Lower lobe of right lung (tissue), 2 donors: ENCODE measurements at places on chromosomes 16 and 17.
A peak's percentile ranks its signal among the peaks of the same experiment; 100 is the strongest.

DNA sequence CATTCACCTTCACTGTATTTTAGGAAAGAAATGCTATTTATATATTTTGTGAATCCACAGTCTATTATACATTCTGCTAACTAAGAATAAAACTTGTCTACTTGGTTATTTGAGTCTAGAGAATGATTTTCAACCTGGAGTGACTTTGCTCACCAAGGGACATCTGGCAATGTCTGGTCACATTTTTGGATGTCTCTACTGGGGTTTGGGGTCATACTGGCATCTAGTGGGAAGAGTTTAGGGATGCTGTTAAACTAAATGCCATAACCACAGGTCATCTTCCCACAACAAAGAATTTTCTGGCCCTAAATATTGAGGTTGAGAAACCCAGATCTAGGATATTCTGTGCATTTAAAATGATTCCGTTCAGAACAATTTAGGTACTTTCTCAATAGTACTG lies 26.0 kb downstream of the KCNJ16 start:
- no peak for DNase-seq

GRCh38 chr17:78539781-78540180 lies 37.4 kb downstream of the DNAH17 start:
- DNase-seq: no peak

- no peak for DNase-seq
These were observed 8.4 kb downstream of the FOXK2 start for GRCh38 chr17:82527898-82528297.

DNA sequence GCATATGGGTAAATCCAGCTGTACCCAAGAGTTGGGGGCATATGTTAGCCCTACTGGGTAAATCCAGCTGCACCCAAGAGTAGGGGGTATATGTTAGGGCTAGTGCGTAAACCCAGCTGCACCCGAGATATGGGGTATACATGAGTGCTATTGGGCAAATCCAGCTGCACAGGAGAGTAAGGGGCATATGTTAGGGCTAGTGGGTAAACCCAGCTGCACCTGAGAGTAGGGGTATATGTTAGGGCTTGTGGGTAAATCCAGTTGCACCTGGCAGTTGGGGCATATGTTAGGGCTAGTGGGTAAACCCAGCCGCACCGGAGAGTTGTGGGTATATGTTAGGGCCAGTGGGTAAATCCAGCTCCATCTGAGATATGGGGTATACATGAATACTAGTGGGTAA lies 80.9 kb downstream of the WWOX start:
- DNase-seq: no peak

DNA sequence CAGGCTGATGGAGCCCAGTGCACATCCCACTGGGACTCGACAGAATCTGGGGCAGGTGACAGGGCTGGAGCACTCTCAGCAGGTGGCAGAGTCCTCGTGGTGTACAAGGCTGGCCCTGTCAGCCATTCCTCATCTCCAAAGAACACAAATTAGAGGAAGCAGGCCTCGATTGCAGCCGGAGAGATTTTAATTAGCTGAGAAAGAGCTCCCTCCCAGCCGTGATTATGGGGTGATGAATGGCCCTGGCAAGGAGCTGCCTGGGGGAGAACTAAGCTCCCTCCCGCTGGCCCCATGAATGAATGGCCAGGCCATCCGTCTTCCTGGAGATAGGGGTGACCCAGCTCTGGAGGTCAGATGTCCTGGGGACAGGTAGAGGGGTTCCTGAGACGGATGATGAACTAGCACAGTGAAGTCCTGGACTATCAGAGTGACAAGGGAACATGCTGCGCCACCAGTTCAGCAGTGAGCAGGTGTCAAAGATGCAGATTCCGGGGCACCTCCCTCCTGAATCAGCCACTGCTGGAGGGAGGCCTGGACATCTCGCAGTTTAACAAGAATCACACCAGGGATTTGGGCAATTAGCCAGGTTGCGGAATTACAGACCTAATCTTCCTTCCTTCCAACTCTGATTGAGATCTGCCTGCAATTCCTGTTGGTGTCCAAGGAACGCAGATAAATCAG lies 35.5 kb downstream of the PIMREG start:
- no peak for DNase-seq

GRCh38 chr16:54356391-54356790 lies 69.8 kb upstream of the IRX3 start:
- no peak for DNase-seq

DNA sequence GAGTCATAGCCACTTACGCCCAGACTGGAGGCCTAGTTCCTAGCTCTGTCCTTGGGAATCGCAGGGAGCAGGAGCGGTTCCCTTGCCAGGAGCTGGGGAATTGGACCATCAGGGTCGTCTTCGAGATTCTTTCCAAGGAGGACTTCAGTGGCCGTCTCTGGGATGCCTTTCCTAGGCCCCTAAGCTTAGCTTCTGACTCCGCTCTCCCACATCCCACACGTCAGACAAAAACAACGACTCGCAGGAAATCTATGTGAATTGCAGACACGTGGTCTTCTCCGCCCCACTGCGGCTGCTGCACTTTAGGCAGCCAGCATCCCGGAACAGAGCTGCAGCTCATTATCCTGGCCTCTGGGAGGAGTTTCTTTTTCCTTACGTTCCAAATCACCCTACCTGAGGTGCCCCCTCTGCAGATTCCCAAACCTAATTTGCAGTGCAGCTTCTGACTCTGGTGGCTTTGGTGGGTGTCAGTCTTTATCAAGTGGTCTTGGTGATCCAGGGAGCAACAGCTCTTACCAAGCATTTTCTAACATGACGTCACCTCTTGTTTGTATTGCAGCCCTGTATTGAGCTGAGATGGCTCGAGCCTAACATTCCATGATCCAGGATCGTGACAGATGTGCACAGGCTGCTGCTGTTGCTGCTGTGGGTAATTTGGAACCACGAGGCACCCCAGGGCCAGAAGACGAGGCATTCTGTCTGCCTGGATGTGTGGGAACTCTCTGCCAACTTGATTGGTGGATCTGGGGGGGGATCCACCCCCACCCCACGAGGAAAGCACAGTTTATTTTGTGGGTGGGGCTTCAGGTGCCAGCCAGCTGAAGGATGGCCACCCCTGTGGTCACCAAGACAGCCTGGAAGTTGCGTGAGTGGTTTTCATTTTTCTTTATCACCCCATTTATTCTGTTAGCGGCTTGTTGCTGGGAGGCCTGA lies 1.1 kb downstream of the KATNB1 start:
- no peak for DNase-seq

GRCh38 chr17:51572115-51572514 lies 311.8 kb downstream of the UTP18 start:
- DNase-seq: no peak

- no peak for DNase-seq
These were observed 53.3 kb upstream of the LYRM9 start for GRCh38 chr17:27946513-27946912.

GRCh38 chr16:74811911-74812310 lies 37.3 kb upstream of the FA2H start:
- DNase-seq: no peak

- peak; percentile 93 for DNase-seq
These were observed at the start of gene IRX5 for GRCh38 chr16:54930005-54930868. Gene IRX5 (plus strand): TSS chr16:54930865. CDS start chr16:54931199, 334 bp downstream.

DNA sequence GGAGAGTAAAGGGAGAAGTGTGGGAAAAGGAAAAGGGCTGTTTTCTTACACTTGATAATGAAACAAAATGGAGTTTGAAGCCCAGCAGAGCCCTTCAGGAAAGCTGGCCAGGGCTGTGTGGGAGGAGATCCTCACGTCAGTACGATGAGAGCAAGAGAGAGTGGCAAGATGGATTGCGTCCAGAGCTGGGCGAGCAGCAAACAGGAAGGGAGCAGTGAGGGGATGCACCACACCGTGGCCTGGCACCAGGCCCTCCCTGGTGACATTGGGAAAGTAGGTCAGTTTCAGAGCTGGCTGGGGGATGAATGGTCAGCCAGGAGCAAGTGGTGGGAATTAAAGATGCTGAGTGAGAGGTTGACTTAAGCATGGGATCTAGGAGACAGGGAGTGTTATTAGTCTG lies 273.6 kb downstream of the GRIN2A start:
- DNase-seq: no peak

DNA sequence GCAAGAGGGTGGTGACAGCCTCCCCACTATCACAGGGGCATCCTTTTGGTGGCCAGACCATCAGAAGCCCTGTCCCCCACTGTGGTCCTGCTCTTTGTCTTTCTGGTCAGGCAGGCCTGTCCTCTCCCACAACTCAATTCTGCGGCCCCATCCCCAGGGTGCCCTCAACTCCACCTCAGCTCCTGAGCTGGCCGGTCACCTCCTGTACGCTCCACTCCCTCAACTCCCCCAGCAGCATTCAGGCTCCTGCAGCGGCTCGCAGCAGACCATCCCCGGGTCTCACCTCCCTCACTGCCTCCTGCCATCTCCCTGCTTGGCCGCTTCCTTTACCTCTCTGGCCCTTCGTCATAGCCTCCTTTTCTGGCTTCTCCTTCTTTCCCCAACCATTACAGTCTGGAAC lies 43.4 kb upstream of the MTSS2 start:
- no peak for DNase-seq

- DNase-seq: peak; percentile 9
These were observed 49.5 kb upstream of the MEAK7 start for GRCh38 chr16:84553873-84554399.

DNA sequence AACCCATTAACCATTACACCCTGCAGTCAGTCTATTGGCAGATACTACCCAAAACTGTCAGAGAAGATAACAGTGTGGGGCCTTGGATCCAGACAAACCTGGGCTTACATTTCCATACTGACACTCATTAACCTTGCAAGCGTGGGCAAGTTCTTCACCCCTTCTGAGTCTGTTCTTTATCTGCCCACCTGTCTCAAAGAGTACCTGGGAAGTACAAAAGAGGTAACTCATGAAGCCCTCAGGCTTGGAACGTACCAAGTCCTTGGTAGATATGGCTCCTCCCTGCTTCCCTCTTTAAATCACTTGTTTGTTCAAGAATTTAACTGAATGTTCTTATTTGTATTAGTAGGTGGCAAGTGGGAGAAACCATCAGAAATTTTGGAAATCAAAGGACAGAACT lies 2.5 kb upstream of the IGSF6 start:
- no peak for DNase-seq

GRCh38 chr17:79617740-79618382 lies 7.0 kb upstream of the RBFOX3 start:
- peak; percentile 31 for DNase-seq

DNA sequence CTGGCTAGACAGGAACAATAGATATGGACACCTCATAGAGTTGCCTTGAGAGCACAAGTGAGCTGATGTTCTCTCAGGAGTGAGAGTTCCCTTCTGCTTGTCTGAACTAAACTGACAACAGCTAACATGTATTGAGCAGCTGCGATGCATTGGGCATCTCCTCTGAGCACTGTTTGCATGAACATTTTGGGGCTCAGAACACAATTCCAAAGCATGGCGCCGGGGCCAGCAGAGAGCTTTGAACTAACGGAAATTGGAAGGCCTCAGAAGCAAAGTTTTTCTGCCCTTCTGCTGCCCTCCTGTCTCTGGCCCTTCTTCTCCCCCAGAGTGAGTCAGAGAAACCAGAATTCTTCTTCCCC lies 38.1 kb downstream of the TRPV2 start:
- no peak for DNase-seq

DNA sequence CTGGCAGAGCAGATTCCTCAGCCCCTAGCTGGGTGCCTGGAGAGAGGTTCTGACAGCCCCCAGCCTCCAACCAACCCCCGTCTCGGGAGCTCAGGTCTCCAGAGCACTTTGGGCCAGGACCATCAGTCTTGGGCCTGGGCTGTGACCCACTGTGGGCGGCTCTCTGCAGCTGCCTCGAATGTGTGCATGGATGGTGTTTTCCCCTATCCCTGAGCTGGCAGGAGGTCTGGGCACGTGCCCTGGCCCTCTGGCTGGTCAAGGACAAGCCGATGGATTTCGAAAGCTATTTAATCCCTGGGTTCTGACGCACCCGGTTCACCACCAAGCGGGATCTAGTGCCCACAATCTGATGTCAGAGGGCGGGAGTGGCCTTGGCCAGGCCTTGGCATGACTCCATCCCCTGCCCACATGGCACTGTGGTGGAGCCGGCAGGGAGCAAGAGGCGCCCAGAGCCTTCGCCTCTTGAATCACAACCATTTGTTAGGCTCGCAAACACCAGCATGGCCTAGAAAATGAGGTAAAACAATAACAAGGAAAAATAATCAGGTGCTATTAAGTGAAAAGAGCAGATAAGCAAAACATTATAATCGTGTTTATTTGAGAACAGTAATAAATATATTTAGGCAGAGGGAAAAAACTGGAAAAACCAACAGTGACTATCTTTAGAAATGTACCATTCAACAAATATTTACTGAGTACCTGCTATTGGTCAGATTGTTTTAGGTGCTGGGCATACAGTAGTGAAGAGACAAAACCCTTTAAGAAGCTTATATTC lies 69.3 kb upstream of the TOB1 start:
- DNase-seq: peak; percentile 89

GRCh38 chr16:3119286-3119685 lies 6.9 kb downstream of the ZNF205 start:
- DNase-seq: no peak

GRCh38 chr17:29412780-29413565 lies 22.8 kb downstream of the TAOK1 start:
- no peak for DNase-seq

DNA sequence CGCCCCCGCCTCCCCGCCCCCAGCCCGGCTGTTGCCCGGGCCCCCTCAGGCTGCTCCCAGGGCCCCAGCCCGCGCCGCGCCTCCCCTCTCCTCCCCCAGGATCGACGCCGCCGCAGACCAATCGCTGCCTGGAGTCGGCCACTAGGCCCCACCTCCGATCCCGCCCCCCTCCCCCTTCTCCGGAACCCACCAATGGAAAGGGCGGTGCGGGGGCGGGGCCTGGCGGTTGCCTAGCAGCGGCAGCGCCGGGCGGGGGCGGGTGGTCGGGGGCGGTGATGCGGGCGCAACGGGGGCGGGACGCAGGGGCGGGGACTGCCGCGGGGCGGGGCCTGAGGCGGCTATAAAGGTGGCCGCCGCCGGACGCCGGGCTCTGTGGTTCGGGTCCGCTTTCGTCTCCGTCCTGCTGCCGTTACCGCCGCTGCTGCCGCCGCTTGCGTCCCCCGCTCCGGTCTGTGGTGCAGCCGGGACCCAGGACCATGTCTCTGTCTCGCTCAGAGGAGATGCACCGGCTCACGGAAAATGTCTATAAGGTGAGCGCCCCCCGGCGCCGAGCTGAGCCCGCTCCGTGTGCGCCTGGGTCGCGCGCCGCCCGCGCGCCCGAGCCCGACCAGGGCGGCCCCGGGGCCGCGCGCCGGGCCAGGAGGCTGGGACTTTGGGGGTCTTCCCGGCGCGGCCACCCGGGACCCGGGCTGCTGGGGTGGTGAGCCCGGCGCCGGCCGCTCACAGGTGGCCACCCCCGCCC lies at the start of gene BAIAP2:
TSS of gene BAIAP2 (plus strand) at position 373 of the 742 bp plus-strand sequence. CDS start at position 477, 104 bp downstream.
- peak; percentile 97 for DNase-seq

DNA sequence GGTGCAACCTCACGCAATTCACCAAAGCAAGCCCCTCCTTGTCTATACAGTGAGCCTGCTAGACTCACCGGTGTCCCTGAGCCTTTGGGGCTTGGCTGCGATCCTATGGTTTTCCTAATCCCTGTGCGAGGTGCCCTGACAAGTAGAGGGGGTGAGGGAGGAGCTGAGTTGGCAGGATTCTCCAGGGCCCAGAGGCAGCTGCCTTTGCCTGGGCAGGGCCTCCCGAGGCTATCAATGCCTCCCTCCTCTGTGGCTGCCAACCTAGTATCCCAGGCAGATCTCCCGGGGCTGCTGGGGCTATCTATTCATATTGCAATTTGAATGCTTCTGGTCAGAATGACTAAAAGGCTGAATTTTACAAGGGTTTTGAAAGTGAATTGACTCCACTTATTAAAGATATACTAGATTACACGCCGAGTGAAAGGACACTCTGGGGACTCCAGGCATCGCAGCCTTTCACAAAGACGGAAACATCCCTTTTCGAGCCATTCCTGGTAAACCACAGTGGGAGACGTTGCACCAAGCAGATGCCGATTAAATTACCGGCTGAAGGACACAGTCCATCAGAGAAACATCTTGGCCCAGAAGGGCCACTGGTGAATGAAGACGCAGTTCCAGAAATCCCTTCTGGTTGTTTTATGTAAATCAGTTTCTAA lies 11.3 kb upstream of the PITPNM3 start:
- DNase-seq: peak; percentile 69
